CD4-positive, alpha-beta T cell treated with Interleukin-17A for 1 hour (primary cell): ENCODE measurements at places on chromosomes 4 and X.

DNA sequence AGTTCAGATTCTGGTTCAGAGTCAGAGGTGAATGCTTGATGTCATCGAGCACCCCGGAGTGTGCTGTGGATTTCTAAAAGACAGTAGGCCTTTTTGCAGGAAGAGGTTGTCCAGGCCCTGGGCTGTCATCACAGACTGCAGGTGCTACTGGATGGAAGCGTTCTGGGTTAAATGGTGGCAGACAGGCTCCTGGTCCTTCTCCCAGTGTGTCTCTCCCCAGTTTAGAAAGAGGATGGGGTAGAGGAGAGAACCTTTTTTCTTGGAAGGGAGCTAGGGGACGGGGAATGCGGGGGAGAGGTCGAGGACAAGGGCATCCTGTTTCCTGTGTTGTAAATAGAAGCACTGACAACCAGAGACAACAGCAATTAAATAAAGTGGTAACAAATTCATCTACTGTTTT, 102.3 kb upstream of the NUDT6 start:
- no peak for DNase-seq

DNA sequence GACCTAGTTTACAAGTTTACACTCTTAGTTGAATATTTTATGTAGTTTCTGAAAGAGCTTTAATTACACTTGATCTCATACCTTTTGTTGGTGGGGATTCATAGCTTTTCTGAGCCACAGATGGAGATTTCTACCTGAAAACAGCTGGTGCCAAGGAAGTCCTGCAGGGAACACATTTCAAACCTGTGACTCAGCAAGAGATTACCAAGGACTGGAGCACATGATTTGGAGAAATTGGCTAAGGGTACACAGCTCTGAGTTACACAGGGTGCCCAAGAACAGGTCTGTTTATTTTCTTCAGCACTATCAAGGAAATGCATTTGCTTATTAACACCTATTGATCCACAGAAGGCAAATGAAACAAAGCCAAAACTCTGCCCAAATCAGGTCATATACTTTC, 691.5 kb downstream of the KCTD8 start:
- DNase-seq, result no peak

GRCh38 chr4:22167201-22167600, 218.6 kb upstream of the KCNIP4 start:
- DNase-seq, result no peak

DNA sequence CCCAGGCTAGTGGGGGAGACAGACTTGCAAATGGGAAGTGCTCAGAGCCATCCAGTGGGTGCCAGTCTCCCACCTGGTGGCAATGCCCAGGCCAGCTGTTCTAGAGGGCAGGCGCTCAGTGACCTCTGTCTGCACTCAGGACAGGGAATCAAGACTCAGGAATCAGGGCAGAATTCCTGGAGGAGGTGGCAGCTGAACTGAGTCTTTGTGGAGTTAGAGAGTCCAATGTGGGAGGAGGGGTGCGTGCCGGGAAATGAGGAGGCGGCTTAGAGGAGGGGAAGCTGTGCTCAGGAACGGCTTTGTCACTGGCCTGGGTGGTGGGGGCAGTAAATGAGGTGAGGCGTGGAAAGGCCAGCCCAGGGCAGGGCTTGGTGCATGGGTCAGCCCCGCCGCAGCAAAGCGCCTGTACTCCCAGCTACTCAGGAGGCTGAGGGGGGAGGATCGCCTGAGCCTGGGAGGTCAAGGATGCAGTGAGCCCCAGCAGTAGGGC, 31.3 kb upstream of the SORCS2 start:
- DNase-seq, result no peak

DNA sequence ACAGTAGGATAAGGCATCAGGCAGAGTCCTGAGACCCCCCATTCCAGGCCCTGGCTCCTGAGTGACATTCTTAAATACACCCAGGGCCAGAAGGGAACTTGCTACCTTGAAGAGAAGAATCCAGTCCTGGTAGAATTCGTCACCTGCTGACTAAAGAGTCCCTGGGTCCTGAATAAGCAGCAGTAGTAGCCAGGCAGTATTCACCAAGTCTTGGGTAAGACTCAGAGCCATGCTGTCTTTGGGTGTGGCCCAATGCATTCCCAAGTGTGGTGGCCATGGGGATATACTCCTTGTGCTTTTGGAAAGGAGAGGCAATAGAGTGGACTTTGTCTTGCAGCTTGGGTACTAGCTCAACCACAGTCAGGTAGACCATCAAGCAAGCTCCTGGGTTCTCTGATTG, 359.1 kb downstream of the DMD start:
- DNase-seq, result no peak

GRCh38 chrX:46202733-46203514, 342.3 kb downstream of the ZNF674 start:
- no peak for DNase-seq

DNA sequence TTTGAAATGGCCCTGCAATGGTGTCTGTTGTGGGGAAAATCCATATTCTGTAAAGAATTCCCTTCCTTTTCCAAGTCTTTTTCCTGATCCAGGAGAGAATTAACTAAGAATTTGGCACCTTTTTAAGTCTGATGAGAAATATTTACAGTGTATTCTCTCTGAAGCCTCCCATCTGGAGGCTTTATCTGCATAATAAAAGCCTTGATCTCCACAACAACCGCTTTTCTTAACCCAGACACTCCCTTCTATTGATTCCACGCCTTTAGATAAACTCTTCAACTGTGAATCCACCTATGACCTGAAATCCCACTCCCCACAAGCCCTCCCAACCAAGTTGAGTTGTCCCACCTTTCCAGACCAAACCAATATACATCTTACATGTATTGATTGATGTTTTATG, 43.1 kb upstream of the TMPRSS11E start:
- DNase-seq, result no peak

GRCh38 chr4:183260491-183261151, 59.5 kb downstream of the CLDN22 start:
- no peak for DNase-seq

DNA sequence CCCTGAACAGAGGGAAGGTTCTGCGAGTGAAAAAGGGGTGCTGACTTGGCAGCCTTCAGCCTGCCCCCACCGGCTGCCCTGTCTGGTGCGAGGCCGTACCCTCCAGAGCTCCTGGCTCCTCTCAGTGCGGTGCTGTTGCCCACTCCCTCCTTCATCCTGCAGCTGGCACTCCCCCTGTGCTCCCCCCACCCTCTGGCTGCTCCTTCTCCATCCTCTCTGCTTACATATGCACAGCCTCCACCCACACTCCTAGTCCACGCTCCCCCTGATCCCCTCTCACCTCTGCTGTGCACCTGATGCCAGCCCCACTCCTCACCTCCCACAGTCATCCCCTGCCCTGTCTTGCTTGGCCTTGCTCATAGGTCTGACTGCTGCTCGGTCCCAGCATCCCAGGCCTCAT, 9.9 kb downstream of the MAN2B2 start:
- no peak for DNase-seq

DNA sequence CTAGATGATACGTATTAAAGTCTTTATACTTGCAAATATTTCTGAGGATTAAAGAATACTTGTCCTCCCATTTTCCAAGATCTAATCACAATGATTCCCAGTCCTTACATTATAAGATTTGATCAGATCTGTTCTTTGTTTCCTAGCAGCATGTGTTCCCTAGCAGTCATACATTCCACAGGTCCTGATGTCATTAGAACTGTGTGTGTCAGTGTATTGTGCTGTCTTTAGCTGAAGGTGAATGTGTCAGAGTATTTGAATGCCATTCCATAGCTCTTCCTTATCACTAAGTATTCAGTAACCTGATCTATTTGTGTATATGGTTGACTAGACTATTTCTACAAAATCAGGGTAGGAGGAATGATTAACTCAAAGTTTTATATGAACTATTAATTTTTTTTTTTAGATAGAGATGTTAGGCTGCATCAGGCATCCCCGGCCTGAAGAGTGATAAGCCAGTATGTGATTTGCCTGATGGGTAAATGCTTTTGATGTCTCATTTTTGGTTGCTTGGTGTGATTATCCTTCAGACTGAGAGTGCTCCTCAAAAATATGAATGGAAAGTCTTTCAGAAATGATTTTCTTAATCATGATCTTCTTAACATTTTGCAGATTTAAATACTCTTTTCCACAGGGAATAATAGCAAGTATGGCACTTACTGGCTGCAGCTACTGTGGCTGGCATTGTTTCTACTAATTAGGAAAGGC, 4.4 kb downstream of the ADGRL3 start:
- DNase-seq, result no peak

DNA sequence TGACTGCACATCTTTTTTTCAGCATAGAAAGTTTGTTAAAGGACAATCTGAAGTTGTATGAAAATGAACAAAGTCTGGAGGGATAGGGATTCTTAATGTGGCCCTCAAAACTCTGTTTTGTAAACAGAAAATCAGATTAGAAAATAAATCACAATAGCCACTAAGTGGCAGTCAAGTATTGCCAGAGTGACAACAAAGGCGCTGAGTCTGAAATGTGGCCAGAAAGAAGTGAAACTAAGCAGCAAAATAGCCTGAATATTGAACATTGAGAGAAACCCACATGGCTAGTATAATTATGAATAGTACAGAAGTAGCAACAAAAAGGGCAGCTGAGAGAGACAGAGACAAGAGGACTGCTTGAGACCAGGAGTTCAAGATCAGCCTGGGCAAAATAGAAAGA, 81.1 kb upstream of the CT45A1 start:
- no peak for DNase-seq

GRCh38 chr4:81666491-81666890, 194.8 kb upstream of the RASGEF1B start:
- no peak for DNase-seq

DNA sequence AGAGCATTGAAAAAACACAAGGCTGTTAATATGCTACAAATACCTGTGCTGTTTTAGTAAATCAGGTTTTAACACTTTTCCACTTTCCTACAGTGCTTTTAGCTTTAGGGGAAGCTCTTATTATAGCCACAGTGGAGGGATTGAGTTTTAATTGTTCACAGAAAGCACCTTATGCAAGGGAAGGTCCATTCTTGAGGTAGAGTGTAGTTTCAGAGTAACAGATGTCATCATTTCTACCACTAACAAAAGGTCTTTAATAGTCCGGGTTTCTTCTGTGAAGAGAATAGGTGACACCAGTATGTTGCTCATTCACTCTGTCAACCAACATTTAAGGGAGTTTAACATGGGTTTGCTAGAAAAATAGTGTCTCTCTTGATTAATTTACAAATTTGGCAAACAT, 104.4 kb downstream of the STIM2 start:
- no peak for DNase-seq

GRCh38 chrX:68146054-68146453, 287.2 kb downstream of the OPHN1 start:
- DNase-seq, result no peak

- no peak for DNase-seq
Observed at GRCh38 chr4:83019794-83020494, 9.3 kb upstream of the LIN54 start.

DNA sequence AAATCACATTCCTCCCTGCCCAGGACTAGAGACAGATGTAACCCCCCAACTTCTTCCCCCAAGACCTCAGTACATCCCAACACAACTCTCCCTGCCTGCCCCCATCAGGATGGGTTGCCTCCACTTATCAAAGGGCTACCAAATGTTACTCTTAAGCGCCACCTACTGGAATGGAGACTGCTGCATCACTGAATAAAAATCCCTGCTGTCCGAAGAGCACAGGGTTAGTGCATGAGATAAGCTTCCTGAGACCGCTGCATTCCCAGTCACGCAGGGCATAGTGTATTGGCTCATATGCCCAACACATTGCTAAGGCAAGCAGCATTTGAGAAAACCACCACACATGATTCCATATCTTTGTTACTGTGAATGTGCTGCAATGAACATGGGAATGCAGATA, 544.5 kb downstream of the PPP4R3C start:
- DNase-seq, result no peak

- DNase-seq, result no peak
Observed at GRCh38 chr4:37835031-37835430, 8.5 kb downstream of the PGM2 start.

DNA sequence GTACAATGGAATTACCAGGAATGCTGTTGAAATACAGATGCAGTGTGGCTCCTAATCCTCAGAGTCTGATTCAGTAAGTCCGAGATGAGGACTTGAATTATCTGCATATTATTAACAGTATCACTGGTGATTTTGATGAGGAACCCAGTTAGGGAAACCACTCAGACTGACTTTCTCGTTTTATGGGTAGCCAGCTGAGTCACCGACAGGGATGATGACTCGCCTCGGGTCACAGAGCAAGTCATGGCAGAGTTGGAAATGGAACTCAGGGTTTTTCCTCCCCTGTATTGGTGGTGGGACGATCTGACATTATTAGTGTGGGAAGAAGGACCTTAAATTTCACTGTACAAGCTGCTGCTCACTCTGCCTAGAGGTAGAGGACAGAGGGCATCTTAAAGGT, 51.3 kb downstream of the RTL9 start:
- no peak for DNase-seq

DNA sequence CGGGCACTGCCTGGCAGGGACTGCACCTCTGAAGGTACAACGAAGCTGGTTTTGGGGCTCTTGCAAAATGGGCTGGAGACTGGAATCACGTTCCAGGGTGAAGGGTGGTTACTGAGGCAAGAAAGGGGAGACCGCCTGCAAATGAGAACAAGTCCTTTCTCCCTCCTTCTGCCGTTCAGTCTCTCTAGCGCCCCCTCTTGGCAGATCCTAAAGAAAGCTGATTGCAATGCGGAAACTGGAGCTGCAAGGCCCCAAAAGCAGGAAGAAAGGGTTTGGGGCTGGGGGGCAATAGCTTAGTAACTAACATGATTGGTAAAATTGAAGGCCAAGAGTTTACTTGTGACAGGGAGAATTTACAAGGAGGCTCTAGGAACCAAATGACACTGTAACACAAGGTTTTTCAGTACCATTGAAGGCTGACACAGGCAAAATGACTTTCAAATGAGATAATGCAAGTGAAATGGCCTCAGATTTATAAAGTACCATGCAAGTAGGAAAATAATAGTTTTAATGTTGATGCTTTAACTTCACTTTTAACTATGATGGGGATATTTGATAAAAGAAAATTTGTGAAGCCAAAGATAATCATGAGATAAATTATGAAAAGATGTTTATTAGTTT, 222.7 kb upstream of the HAND2 start:
- no peak for DNase-seq

- no peak for DNase-seq
Observed at GRCh38 chrX:67648361-67648760, 104.5 kb downstream of the AR start.

- no peak for DNase-seq
Observed at GRCh38 chrX:9033179-9033578, 748 bp downstream of the FAM9B start.

DNA sequence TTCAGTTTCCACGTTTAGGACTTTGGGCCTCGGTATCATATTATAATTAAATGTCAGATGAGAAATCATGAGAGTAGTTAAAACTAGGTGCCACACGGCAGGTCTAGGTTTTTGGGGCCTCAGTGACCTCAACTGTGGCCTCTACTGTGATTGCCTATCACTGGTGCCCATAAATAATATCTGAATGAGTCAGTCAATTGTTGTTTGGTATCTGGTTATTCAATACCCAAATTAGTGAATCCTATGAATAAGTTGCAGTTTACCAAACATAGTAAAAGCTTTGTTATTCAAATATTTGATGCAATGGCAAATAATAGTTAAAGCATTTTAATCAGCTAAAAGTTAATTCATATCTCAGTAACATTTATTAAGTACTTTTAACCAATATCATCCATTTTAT, 188.8 kb downstream of the PPP3CA start:
- DNase-seq, result no peak
